ENCODE measurements at places on chromosomes 1 and 21.

GRCh38 chr1:241459186-241459802 is 60.3 kb downstream of the FH start:
- DNase-seq, result no peak

DNA sequence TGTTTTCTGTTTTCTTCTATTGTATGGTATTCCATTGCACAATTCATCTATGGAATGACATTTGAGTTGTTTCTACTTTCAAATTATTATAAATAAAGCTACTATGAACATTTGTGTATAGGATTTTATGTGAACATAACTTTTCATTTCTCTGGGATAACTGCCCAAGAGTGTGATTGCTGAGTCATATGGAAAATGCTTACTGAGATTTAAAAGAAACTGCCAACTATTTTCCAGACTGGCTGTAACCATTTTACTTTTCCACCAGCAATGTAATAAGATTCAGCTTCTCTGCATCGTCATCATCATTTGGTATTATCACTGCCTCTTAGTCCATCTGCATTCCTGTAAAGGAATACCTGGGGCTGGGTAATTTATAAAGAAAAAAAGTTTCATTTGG is 779.6 kb upstream of the PRMT6 start:
- no peak for DNase-seq

- DNase-seq, result no peak
Observed at GRCh38 chr1:15592285-15592684, 7.4 kb upstream of the AGMAT start.

GRCh38 chr1:156616463-156616862 is 2.8 kb upstream of the HAPLN2 start:
- DNase-seq, result no peak

DNA sequence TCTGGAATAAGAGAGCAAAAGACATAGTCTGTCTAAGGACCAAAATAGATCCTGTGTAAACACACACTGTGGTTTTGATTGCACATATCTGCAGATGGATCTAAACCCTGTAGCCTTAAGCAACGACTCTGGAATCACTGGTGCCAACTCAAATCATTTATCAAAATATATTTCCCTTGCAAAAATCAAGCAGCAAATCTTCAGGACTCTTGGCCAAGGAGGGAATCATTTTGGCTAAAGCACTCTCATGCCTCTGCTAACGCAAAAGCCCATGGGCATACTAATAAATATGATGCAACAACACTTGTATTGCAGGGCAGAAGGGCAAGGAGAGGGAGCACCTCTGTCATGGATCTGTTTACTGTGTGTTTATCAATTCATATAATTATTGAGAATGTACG is 155.4 kb upstream of the DUSP10 start:
- DNase-seq, result no peak

DNA sequence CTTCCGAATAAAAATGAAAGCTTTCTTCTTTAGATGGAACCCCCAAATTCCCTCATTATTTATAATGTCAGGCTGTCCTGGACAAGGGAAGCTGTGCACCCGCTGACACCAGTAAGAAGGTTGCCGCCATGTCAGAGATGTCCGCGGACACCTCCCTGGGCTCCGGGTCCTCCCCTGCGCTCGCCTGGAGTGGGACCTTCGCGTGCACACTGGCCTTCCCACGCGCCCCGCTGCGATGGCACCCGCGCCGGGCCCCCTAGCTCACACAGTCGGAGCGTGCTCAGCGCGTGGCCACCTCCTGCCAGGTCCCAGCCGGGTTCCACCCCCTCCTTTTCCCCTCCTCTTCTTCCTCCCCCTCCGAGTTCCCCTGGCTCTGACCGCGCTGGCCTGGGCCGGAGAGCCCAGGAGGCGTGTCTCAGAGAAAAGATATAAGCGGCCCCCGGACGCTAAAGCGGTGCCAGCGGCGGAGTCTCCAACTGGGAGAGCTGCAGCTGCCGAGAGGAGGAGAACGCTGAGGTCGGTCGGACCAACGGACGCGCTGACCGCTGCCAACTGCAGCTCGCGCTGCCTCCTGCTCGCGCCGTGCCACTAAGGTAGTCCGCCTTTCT is at the start of gene G0S2:
G0S2 (plus strand) TSS at position 456 of the 608 bp plus-strand sequence. CDS start 273 bp downstream, outside the sequence.
- DNase-seq, result peak; percentile 19

DNA sequence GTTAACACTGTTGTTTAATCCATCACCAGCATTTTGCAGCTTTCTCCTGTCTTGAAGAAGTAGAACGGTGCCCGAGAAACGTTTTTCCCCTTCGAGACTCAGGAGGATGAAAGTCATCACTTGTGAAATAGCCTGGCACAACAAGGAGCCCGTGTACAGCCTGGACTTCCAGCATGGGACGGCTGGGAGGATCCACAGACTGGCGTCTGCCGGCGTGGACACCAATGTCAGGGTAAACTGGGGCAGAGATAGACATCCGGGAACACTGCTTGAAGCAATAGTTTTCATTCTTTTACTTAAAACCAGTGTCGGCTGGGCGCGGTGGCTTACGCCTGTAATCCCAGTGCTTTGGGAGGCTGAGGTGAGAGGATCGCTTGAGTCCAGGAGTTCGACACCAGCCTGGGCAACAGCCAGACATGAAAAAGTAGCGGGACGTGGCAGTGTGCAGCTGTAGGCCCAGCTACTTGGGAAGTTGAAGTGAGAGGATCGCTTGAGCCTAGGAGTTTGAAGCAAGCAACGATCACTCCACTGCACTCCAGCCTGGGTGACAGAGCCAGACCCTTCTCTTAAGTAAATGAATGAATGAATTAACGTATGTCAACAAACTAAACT is 945 bp downstream of the CHAF1B start:
- no peak for DNase-seq

- no peak for DNase-seq
Observed at GRCh38 chr1:37808369-37809319, 636 bp upstream of the YRDC start.

DNA sequence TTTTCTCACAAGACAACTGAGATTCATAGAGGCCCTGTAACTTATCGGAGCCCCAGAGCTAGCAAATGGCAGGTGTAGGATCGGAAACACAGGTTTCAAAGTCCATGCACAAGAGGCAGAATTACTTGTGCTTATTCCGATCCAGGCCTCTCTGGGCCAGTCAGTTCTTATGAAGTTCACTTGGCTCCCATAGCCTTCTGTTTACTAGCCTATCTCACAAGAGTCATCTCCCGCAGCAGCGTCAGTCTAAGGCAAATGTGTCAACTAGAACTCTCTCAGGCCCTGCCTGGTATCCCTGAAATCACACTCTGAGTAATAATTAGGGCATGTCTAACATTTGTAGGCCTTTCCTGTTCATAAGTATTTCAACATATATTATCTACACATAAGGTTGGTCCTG is 43.3 kb downstream of the PHC2 start:
- no peak for DNase-seq

DNA sequence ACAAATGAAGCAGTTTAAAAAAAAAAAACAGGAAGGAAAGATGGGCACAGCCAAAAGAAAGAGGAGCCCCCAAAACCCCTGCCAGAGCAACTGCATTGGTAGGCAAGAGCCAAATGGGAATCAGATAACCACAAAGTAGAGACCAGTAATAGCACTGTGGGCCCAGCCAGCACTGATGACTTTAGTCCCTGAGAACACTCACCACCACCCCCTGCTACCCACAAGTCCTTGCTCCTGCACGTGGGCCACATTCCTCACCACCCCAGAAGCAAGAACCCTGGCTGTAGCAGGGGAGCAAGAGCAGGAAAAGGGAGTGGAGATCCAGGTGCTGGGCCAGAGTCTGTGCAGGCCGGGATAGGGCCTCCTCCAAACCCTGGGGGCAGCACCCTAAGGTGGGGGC is 86.1 kb downstream of the RRAGC start:
- no peak for DNase-seq

DNA sequence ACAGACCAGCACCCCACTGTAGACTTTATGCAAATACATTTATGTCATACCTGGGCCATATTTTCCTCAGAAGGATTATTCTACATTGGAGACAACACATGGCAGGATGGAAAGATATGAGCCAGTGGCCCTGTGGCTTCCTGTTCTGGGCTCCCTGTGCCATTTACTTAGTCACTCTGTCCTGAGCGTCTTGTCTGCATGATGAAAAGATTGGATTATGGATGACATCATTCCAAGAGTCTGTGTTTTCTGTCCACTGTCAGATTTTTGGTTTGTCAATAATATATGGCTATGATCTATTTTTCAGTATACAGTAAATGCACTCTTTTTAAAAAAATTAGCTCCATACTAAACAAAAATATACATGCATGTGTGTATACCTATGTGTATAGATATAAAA is 30.8 kb downstream of the IGSF5 start:
- no peak for DNase-seq

DNA sequence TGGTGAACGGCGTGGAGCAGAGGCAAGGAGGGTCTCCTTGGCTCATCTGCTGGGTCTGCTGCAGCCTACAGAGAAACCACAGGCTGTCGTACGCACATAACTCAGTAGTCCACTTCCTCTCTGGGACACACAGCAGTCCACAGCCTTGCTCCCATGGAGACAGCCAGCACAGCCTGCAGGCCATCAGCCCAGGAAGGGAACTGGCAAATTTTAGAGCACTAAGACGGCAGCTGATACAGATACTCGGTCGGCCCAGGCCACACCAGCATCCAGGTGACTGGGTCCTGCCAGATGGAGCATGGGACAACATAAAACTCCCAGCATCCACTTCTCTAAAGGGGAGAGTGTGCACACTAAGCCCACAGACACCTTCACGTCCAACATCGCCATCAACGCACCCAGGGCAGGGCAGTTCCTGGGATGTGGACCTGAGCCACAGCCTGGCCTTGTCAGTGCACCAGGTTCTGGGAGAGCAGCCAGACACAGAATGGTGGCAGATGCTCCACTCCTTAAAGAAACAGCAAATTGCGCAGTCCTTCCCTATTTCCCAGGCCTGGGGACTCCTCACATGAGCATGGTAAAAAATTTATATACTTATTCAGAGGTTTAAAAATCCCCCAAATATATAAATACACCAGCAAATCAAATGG is 247.1 kb upstream of the RAB4A start:
- DNase-seq, result no peak

DNA sequence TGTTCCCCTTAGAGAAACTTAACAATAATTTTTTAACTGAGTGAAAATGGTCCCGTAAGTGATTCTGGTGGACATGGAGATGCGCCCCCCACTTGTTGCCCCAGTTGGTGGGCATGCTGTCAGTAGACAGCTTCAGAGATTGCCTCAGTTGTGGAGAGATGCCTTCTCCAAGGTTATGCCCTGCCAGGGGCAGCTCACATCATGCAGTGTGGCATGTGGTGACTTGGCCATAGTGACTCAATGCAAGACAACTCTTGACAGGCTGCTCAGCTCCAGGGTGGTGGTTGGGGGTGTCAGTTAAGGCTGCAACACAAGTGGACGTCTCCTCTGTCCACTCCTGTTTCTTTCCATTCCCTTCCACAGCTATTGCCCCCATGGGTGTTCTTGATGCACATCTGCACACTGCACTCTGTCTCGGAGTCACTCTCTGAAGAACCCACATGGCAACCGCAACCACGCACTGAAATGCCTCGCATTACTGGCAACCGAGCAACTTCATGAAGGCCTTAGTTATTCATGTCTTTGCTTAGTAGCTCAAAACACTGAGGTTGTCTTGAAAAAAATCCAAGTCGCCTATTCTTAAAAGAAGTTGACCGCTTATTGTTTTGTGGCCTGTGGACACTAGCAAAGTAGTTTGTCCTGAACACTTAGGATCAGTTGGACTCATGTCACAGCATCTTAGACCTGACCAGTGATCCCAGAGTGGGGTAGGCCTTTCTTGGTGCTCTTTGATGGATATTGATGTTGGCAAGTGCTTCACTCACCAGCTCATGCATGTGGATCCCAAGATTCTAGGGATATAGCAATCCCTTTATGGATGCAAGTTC is 54.8 kb upstream of the USP1 start:
- DNase-seq, result no peak

DNA sequence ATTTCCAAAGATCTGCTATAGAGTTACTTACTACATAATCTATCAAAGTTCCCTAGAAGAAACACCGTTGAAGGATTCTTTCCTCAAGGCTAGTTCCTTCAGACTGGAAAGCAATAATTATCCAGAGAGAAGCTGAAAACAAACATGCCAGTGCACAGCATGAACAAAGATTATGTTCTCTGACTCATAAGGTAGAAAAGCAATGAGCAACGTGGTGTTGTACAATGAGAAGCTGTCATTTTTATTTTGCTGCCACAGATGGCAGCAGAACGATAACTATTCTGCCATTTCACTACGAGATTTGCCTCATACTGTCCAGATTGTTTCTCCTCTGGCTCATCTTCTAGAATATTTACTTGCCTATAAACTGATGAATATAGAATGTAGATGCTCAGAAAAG is 10.7 kb downstream of the EXTL2 start:
- DNase-seq, result no peak

DNA sequence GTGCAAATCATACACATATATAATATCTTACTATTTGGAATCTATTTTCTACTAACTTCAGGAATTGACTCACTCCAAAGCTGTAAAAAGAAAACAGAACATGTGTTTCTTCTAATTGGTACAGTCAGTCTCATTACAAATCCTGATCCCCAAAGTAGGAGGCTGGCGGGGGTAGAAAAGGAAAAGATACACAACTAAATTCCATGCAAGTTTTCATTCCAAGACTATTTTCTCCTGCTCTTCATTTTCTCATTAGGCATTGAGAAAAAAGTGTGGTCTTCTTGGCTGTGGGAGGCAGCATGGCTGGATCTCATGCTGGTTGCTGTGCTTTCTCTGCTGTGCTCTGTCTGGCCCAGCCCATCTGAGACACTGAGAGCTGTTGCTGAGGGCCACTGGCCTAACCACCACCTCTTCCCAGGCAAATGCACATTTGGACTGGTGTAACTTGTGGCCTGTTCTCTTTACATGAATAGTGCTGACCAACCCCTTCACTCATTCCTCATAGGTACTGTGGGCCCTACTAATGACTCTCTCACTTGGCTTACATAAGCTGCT is 1107.5 kb upstream of the B3GALT2 start:
- DNase-seq, result no peak

DNA sequence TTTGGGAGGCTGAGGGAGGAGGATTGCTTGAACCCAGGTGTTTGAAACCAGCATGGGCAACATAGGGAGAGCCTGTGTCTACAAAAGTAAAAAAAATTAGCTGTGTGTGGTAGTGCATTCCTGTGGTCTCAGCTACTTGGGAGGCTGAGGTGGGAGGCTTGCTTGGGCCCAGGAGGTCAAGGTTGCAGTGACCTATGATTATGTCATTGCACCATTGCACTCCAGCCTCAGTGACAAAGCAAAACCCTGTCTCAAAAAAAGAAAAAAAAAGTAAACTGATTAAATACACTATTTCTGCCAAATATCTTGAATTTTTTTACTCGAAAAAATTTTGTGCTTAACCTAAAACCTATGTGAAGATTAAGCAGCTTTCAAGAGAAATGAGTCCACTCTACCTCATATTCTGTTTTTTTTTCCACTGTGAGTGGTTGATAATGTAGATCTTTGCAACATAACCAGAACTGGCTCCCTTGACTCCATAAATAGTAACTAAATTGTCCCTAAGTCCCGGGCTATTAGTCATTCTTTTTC is 19.4 kb upstream of the ZNF281 start:
- DNase-seq, result no peak

GRCh38 chr1:230826166-230826875 is 42.0 kb downstream of the C1orf198 start:
- DNase-seq, result no peak

DNA sequence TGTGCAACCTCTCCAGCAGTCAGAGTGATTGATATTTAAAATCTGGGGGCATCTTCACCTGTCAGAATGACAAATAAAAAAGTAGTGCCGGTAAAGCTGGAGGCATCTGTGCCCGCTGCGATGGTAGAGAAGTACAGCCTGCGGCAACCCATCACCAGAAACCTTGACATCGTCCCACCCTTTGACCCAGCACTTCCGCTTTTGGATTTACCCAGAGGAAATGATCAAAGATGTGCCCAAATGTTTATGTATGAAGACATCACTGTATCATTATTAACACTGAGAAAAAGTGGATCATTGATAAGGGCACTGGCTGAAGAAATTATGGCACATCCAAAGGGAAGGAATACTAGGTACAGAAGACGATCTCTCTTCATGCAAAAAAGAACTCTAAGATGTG is 96.0 kb downstream of the PGBD5 start:
- no peak for DNase-seq

Measured in stimulated activated CD4-positive, alpha-beta T cell treated with anti-CD3 and anti-CD28 coated beads, Interleukin-2, amount 100 ng/mL, for 4 hours (primary cell).